ENCODE measurements at places on chromosomes 6 and 20.

DNA sequence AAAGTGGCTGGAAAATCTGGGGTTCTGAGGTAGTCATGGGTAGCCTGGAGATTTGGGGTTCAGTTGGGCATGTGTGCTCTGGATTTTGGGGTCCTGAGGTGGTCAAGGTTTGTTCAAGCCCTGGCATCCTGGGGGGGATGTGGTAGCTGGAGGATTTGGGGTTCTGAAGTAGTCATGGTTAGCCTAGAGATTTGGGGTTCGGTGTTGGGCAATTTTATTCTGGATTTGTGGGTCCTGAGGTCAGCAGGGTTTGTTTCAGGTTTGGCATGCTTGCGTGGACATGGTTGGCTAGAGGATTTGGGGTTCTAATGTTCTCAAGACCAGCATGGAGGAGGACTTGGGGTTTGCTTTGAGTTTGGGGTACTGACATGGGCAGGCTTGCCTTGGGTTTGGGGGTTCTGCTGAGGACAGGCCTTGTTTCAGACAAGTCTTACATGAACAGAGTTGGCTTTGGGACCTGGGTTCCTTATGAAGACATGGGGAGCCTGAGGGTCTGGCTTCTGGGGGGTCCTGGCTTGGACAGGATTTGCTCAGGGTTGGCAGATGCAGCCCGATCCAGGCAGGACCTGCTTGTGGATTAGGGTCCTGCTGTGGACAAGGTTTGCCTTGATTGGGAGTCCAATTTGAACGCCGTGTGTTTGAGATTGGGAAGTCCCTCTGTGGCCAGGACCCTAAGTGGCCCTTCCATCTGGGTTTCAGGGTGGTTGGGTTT is 906 bp downstream of the ANKRD60 start:
- no peak for DNase-seq

GRCh38 chr6:25035174-25035511 is 99.4 kb upstream of the RIPOR2 start:
- no peak for DNase-seq

- no peak for DNase-seq
Measured at GRCh38 chr6:3379482-3380060, 77.3 kb downstream of the SLC22A23 start.

DNA sequence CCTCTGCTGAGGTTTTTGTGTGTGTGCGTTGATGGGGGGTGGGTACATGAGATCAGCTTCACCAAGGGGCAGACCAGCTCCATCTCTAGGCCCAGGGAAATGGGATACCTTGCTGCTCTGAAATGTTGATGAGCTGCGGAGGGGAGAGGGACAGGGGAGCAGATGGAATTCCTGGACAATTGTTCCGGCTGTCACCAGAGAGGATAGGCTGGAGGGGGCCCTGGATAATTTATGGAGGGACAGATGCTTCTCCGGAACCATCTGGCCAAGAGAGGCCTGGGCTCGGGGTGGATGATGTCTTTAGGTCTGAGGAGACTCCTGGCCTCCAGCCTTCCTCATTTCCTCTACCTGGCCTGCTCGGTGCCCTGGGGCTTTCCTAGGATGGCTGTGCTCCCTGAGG is 1.9 kb upstream of the TJAP1 start:
- DNase-seq, result no peak

- DNase-seq, result no peak
Measured at GRCh38 chr6:158293122-158293521, 19.1 kb upstream of the TULP4 start.

- DNase-seq, result no peak
Measured at GRCh38 chr20:50248104-50248641, 57.5 kb downstream of the CEBPB start.

DNA sequence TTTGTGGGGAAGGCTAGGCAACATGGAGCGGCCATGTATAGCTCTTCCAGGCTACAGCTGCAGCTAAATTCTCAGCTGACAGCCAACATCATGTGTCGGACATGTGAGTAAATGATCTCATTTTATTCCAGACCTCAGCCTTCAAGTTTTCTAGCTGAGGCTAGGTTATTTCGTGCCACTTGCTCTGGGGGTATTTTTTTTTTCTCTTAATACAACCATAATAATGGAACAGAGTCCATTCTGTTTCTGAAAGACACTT is 573.5 kb downstream of the CD109 start:
- DNase-seq, result no peak

GRCh38 chr20:15700147-15700765 is 873.0 kb downstream of the KIF16B start:
- DNase-seq, result no peak

DNA sequence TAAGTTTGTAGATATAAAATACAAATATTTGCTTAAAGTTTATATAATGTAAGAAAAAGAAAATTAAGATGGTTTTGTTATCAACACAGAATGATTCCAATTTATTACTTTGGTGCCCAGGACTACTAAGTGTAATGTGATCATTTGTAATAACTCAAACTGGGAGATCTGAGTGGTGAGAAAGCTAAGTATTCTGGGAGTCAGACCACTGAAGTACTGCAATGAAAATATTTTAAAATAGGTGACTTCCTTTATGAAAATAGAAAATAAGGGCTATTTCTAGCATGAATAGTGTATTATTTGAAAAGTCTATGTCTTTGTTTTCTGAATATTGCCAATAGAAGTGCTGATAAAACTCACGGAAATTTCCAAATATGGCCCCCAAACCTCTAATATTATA is 305.6 kb upstream of the MAN1A1 start:
- no peak for DNase-seq

GRCh38 chr20:13930281-13930680 is 60.1 kb downstream of the SEL1L2 start:
- no peak for DNase-seq

- DNase-seq, result peak; percentile 28
Measured at GRCh38 chr6:167079853-167080297, 43.0 kb upstream of the CCR6 start.

DNA sequence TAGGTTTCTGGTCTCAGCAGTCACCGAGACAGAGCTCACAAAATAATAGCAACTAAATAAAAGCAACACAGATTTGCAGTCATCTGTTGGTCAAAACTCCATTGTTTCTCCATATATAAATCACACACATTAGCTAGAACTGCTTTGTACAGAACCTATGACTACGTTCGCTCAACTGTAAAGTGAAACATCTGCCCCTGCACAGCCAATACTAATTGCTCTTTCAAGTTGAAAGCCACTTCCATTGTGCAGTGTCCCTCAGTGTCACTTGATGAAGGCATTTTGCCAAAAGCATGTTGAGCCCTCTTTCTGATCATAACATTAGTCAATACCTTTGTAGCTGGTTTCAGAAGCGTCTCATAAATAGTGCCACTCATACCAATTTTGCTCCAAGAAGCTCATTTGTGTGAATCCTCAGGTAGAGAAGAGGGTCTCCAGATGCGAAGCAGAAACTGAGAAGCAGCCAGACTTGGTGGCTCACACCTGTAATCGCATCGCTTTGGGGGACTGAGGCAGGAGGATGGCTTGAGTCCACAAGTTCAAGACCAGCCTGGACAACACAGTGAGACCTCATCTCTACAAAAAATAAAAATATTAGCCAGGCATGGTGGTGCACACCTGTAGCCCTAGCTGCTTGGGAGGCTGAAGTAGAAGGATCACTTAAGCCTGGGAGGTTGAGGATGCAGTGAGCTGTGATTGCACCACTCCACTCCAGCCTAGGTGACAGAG is 68.9 kb downstream of the PERP start:
- no peak for DNase-seq

DNA sequence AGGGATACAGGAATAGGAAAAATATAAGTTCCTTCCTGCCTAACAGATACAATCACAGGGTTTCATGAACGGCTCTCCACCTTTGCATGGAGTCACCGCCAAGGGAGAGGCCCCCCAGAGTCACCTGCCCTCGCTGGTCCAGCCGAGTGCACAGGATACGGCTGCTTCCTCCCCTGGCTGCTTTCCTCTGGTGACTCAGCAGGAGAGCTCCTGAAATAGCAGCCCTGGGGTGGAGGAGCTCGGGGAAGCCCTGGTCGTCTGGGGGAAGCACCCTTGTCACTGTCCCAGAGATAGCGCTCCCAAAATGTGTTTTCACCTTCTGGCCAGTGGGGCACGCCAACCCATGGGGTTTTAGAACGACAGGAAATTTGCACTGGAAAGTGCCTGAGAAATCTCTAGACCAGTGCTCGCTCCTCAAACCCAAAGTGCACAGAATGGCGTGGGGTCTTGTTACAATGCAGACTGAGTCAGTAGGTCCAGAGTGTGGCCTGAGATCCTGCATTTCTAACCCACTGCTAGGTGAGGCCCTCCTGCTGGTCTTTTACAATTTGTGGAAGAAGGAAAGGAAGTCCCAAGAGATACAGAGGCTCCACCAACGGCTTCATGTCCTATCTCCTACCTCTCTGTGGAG is 35.9 kb upstream of the FAM50B start:
- no peak for DNase-seq

DNA sequence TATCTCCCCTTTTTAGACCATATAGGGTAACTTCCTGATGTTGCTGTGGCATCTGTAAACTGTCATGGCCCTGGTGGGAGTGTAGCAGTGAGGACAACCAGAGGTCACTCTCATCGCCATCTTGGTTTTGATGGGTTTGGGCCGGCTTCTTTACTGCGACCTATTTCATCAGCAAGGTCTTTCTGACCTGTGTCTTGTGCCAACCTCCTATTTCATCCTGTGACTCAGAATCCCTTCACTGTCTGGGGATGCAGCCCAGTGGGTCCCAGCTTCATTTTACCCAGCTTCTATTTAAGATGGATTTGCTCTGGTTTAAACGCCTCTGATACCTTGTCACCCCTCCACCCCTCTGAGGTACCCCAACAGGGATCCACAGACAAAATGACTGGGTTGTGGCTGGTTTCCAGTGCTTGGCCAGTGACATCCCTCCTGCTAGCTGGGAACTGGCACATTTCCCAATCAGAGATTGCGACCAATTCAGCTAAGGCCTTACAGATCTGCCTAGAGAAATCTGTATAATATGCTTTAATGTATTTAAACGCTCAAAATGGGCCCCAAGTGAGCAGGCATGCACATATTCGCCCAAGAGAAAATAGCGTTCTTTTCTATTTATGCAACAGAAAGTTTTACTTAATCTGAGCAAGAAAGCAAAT is 315.6 kb upstream of the QKI start:
- DNase-seq, result no peak

GRCh38 chr6:169779092-169779815 is 27.8 kb downstream of the ERMARD start:
- no peak for DNase-seq

- DNase-seq, result no peak
Measured at GRCh38 chr6:10000551-10000950, 414.3 kb downstream of the TFAP2A start.

DNA sequence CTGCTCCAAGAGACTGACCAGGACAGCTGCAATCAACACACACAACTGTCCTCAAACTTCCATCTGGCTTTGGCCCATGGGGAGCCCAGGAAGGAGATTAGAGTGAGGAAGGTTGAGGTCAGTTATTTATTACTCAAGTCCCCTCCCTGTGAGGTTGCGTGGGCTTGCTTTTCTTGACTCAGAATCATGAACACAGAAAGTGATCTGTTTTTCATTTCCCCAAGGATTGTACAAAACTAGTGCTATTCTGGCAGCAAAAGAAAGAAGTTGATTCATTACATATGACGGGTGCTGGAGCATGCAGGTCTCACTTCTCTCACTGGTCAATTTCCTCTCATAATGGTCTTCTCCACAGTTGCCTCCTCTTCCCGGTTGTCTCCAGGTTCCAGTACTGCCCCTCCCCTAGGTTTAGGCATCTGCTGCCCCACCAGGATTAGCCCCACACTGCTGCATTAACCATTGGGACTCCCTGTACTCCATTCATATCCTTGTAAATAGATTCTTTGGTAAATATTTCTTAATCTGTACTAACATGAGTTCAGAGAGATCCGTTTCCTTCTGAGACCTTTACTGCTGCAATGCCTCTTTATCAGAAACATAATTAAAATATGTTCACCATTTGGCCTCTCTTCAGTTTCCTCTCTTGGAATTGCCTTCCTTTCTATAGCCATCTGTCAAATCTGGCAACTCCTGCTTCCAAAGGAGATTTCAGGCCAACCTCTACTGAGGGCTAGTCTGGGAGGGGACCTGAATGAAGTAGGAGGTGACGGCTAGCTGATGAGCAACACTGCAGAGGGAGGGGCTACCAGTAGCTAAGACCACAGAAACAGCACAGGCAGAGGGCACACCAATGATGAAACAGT is 888.8 kb downstream of the QKI start:
- no peak for DNase-seq

DNA sequence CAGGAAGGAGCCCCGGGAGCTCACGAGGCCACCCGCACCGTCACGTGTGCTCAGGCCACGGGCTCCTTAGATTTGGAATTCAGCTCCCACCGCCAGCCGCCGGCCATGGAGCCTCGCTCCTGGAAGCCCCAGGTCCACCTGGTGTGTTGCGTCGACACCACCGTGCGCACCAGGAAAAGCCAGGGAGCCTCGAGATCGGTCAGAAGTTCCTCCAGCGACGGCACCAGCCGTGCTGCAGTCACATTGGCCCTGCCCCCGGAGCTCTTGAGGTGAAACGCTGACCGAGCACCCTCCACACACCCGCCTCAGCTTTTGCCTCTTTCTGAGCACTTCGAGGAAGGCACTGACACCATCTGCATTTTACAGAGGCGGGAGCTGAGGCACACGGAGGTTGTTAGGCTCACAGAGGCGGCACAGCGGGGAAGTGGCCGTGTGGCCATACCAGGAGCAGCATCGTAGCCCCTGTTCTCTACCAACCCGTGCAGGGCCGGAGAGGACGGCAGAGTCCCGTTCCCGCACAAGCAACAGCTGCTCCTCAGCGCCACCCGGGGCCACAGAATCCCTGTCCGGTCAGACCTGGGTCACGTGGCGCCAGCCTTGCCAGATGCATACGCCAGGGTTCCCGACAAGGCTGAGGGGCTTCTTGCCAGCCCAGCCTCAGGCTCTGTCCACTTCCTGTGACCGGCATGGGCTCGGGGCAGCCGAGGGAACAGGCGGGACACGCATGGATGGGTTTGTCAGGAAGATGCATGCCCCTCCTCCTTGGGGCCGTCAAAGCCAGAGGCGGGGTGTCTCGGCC is 7.6 kb downstream of the NKAIN4 start:
- DNase-seq, result no peak

DNA sequence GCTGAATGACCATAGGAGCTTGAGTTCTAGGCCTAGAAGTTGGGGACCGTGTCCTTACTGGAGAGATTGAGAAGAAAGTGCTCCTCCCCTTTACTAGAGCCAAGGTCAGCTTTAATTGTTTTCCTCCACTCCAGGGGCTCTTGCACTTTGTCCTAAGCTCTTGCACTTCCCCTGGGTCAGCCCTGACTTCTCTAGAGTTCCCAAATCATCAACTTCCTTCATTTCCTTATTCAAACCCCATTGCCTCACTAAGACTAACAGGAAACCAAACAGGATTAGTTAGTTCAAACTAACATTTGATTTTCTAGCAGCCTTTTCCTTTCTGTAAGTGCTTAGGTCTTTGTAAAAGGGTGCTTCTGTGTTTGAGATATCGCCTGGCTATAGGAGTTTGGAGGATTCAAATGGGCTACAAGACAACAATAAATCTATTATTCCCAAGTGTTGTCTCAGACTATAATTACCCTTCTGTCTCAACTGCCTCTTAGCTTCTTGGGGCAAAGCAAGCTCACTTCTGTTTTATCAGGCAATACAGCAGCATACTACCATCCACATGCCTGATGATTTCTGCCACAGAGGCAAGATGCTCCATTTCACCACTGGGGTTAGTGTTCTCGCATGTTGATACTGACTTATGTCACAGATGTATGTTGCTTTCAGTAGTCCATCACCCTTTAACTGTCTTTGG is 12.8 kb upstream of the DTNBP1 start:
- DNase-seq, result no peak
